ENCODE measurements at places on chromosomes 16 and 17.

DNA sequence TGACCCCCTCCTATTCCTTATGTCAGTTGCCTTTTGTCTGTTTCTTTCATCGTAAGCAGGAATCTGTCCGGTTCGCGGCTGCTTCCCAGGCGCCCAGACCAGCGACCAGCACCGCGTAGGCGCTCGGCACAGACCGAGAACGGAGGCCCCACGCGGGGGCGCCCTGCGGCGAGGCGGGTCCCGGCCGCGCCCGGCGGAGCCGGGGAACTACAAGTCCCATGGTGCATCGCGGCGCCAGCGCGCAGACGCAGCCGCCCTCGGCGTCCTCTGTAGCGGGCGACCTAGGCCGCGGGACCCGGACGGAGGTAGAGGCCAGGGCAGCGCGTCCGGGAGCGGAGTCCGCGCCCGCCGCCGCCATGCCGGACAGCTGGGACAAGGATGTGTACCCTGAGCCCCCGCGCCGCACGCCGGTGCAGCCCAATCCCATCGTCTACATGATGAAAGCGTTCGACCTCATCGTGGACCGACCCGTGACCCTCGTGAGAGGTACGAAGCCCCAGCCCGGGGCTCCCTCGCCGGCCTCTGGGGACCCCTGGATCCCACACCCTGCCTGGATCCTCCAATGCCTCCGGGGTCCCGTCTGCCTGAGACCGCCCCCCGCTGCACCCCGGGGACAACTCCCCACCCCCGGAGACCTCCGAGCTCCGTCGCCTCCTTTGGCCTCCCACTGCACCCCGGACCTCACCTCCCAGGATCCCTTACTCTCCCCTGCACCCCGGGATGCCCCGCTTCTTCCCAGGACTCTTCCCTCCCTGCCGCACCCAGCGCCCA, at the start of gene NDUFB10:
Gene NDUFB10 (plus strand): TSS at position 270 of the 771 bp plus-strand sequence. CDS start 87 bp downstream, at position 357.
- DNase-seq, result peak; percentile 96

DNA sequence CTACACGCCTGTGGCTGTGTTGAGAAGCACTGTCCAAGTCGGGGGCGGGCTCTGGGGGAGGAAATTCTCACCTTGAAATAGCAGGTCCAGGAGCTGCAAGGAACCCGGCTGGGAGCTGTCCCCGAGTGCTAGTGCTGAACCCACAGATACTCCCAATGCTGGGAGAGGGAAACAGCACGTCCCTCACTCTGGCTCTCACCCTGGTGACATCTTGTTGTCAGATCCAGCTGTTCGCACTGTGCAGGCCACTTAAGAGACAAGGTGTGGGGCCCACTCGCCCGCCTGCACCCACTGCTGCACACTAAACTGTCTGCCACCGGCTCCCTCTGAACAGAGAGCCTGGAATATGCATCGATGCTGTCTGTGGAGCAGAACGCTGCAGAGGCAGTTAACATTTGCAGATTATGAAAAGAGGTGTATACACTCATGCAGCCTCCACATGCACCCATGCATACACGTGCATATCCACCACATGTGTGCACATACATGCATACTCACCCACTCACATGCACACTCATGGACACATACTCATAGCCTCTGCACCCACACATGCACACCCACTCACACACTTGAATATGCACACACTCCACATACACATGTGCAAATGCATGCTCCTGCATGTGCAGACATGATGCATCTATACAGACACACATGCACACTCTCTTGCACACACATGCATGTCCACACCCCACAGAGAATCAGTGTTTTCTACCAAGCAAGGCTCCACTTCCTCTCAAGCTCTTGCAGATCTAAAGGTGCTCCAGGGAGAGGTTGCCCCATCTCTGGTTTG, 42.0 kb downstream of the MGAT5B start:
- no peak for DNase-seq

DNA sequence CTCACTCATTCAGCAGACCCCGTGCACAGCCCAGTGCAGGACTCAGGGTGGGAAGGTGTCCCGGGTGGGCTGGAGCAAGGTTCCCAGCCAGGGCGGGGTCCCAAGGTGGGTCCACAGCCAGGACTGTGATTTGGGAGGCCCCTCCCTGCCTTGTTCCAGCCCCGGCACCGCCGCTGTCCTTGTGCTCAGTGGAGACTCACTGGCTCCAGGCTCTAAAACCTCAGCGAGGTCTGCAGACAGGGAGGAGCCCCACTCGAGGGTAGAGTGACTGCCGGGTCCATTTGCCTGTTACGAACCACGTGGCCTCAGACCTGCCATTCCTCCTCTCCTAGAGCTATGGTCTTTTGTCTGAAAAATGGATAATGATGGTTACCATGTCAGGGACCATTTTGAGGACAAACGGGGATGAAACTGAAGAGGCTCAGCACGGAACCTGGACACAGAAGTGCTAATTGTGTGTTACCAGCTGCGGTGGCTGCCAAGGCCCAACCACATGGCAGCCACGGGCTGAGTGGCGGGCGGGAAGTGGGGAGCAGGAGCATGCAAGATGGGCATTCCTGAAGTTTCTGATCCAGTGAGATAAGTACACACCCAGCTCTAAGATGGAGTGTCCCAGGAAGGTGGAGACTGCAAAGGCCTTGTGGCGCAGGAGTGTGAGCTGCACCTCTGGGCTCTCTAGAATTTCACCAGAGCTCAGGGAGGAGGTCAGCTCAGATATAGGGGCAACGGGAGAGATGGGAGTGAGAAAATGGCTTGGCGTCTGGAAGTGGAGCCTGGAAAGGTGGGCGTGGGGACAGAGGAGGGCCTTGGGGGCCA, 317.6 kb downstream of the SEC14L1 start:
- DNase-seq, result no peak

GRCh38 chr17:2453325-2453724, 52.5 kb upstream of the MNT start:
- DNase-seq, result no peak

- no peak for DNase-seq
These were observed 123.8 kb downstream of the DNAH3 start for GRCh38 chr16:21026846-21027245.

- no peak for DNase-seq
These were observed 4.6 kb downstream of the INPP5K start for GRCh38 chr17:1511756-1512321.

DNA sequence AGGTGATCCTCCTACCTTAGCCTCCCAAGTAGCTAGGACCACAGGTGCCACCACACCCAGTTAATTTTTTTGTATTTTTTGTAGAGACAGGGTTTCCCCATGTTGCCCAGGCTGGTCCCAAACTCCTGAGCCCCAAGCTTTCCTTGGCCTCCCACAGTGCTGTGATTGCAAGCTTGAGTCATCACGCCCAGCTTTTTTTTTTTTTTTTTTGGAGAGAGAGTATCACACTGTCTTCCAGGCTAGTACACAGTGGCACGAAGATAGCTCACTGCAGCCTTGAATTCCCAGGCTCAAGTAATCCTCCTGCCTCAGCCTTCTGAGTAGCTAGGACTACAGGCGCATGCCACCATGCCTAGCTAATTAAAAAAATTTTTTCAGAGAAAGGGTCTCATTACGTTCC, 27.2 kb downstream of the HEATR9 start:
- DNase-seq, result no peak

- DNase-seq, result no peak
These were observed 44.0 kb downstream of the MYH3 start for GRCh38 chr17:10612957-10613744.

DNA sequence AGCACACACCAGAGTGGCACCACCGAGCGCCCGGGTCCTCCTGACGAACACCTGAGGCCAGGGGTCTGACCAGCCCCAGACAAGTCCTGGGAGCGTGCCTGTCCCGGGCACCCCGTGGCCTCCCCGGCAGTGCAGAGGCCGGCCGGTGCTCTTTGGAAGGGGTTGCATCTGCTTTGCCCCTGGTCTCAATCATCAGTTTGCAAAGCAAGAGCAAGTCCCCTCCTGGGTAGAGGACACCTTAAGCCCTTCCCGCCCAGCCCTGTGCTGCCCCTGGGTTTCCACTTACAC, 11.6 kb upstream of the CAPN15 start:
- no peak for DNase-seq

DNA sequence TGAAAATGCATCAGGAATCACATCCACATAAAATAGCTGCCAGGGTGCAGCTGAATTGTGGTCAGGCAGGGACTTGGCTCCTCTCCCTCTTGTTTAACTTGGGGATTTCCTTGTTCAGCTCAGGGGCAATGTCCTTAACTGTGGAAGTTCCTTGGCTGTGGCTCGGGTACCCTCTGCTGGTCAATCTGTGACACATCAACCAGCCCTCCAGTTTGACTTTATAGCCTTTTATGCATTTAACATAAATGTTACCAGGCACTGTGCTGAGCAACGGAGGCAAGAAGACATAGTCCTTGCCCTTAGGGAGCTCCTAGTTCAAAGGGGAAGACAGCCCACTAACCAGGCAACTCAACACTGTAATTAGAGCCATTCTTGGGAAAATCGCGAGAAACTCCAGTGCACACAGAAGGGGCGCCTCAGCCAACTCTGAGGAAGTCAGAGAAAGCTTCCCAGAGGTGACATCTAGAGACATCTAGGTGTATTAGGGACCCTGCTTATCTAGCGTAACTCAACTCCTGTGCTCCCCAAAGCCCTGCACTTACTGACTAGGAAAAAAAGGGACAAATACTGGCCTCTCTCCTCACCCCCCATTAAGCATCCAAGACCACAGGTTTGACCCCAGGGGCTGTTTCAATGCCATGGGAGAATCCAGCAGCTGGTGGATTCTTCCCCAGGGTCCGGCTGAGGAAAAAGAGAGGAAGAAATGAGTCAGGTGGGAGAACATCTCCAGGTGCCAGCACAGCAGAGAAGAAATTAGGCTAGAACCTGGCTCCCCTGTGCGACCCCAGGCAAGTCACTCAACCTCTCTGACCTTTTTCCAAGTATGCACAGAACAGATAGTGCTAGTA, 17.3 kb upstream of the EEF2K start:
- peak; percentile 80 for DNase-seq

GRCh38 chr17:30950669-30951399, 20.0 kb upstream of the RNF135 start:
- DNase-seq, result no peak

- DNase-seq, result no peak
These were observed at the start of gene SOX8 for GRCh38 chr16:981695-982144. Gene SOX8, plus strand, starts transcription at chr16:981770. Its CDS starts 153 bp downstream, at chr16:981923.

- peak; percentile 73 for DNase-seq
These were observed at the start of gene TEKT1 for GRCh38 chr17:6831661-6832263. Gene TEKT1, minus strand, starts transcription at chr17:6831729. Its CDS starts 1,353 bp downstream, at chr17:6830376.

GRCh38 chr17:73271072-73271471, 9.4 kb upstream of the CPSF4L start:
- DNase-seq, result no peak

DNA sequence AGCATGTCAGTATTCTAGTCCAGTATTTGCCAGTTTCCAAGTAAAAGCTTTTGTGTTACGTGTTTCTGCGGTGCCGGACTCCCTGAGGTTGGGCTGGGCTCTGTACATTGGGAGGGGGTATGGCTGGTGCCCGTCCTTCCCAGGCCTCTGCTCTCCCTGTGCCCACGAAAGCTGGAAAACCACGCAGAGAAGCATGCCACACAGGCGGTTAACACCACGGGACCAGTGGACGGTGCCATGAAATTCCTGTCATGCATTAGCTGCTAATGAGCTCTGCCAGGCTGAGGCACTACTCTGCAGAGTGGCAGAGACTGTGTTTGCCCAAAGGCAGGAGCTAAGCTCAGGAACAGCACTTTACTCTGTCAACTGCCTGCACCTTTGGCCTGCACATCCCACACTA, 8.1 kb downstream of the SMIM5 start:
- DNase-seq, result no peak

- no peak for DNase-seq
These were observed 311.5 kb upstream of the KCNJ16 start for GRCh38 chr17:69763503-69763902.

- no peak for DNase-seq
These were observed 7.0 kb upstream of the CDC42EP4 start for GRCh38 chr17:73318836-73319235.

DNA sequence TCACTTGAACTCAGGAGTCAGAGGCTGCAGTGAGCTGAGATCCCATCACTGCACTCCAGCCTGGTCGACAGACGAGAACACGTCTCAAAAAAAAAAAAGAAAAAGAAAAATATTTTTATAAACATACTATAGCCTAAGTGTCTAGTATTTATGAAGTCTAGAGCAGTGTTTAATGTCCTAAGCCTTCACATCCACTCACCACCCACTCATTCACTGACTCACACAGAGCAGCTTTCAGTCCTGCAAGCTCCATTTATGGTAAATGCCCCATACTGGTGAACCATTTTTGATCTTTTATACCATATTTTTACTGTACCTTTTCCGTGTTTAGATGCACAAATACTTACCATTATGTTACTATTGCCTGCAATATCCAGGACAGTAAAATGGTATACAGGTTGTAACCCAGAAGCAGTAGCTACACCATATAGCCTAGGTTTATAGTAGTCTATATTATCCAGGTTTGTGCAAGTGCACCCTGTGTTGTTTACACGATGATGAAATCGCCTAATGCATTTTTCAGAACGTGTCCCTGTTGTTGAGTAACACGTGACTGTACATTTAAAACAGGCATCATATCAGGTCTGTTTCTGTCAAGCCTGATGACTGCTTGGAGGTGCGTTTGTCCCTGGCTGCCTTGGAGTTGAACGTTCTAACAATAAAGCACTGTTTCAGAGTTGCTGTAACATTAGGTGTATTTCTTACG, 10.1 kb downstream of the NUDT7 start:
- no peak for DNase-seq

- no peak for DNase-seq
These were observed 193.3 kb downstream of the IRX3 start for GRCh38 chr16:54093281-54093680.

- no peak for DNase-seq
These were observed 33.4 kb downstream of the TRAF4 start for GRCh38 chr17:28777178-28777577.

- no peak for DNase-seq
These were observed 56.1 kb downstream of the PCTP start for GRCh38 chr17:55806745-55807495.

GRCh38 chr16:22694887-22695382, 119.0 kb upstream of the HS3ST2 start:
- DNase-seq, result no peak

DNA sequence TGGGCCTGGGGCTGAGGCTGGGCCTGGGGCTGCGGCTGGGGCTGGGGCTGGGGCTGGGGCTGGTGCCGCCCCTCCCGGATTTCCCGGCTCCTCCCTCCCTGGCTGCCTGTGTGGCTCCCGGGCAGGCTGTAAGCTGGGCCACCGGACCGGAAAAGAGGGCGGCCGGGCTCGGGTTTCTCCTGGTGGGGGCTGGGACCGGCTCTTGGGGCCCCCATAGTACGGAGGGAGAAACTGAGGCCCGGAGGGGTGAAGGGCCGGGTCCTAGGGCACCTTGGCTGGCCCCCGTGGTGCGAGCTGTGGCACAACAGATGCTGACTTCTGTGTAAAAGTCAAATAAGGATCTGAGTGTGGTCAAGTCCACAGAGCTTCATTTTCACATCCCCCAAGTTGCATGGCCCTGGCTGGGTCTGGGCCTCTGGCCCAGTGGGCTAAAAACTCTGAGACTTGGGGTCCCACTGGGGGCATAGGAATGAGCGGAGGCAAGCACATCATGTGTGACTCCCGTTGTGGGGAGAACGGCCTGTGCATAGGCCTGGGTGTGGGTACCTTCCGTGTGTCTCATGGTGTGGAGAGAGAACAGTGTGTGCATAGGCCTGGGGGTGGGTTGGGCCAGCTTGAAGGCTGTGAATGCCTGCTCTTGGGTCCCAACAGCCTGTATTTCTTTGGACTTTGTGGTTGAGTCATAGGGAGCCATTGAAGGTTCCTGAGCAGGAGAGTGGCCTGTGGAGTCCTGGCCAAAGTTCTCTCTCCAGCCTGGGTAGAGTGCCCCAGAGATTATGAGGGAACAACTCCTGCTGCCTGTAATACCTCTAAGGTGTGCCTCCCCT, 123.9 kb upstream of the CIBAR2 start:
- no peak for DNase-seq
